ENCODE measurements at places on chromosomes 16 and 17.

GRCh38 chr17:19987897-19988296 lies 10.3 kb upstream of the AKAP10 start:
- no peak for DNase-seq

GRCh38 chr17:17841601-17842025 lies 4.8 kb upstream of the SREBF1 start:
- DNase-seq: peak; percentile 34

DNA sequence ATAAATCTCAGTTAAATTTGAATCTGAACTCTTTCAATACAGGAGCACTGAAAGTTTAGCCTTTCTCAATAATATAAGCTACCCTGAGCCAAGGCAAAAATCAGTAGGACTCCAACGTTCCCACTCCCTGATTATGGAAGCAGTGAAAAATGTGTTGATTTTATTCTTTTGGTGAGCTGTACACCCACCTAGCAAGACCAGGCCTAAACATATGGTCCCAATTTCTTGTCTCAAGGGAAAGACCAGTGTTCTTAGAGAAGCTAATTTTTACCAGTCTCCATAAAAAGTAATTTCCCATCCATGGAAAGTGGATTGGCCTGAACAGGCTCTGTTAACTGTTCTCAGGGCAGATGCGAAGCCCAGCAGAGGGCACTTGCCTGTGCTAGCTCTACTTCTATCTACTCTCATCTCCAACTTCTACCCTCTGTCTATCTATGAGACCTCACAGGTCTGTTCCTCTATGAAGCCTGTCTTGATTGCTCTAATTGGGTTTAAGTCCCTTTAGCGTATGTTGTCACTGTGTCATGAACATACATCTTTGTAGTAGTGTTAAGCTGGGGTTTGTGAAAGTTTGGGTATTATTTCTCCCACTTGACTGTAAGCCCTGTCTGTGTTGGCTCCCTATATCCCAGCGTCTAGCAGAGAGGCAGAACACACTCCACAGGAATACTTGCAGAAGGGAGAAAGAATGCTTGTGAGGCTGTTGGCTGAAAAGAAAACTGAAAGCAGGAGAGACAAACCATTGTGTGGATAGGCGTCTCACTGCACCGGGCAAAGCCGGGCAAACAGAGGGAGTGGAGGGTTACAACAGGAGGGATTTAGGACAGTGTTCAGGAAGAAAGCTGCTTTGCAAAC lies 167.1 kb upstream of the MAF start:
- DNase-seq: peak; percentile 70

DNA sequence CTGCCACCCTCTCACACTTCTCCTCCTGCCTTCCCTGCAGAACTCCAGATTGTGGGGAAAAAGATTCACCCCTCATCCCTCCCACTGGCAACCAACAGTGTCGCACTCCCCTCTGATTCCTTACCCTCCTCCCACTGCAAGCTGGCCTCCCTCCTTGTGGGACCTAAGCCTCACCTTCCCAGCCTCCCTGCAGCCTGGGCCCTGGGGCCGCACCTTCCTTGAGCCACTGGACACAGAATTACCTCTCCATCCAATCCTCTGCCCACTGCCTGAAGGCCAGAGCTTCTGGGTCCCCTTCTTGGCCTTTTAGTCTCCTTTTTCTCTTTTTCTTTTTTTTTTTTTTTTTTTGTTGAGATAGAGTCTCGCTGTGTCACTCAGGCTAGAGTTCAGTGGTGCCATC lies 33.9 kb downstream of the NGFR start:
- DNase-seq: no peak

DNA sequence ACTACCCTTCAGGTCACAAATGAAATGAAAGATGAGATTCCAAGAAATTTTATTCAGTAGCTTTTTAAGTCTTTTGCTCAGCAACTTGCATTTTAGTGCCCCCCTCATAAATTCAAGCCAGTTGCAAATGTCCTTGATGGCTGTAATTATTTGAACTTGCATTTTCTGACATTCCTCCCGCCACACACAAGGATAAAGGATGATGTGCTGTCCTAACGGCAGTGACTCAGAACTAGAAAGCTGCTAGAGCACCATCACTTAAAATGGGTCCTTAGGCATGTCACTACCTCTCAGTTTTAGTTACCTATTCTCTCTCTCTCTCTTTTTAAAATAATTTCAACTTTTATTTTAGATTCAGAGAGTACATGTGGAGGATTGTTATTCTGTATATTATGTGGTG lies 306.7 kb downstream of the CNTNAP4 start:
- no peak for DNase-seq

DNA sequence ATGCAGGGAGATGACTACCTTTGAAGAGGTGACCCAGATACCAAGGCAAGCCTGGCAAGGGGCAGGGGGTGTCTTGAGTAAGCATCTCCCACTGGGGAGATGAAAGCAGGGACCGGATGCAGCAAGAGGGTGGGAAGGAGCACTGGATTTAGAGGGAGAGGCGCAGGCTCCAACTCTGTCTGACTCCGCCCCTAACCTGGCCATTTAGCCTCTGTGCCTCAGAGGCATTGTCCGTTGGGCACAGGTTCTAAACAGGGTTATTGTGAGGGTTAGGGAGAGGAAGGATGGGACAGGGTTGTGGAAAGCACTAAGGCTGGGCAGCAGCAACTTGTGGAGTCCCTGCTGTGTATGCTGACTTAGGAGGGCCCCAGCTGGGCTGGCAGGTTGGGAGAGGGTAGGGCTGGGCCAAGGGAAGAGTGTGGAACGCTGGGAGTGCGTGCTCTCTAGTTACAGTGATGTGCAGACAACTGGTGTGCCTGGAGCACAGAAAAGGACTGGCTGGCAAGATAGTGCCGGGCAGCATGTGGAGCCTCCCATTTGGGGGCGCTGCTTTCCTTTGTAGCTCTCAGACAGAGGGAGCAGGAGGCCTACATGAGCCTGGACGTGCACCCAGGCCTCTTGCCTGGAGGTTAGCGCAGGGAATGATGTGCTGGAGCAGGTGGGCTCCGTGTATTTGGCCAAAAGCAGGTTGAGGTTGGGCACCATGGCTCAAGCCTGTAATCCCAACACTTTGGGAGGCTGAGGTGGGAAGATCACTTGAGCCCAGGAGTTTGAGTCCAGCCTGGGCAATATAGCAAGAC lies 26.2 kb downstream of the TBX2 start:
- peak; percentile 39 for DNase-seq

DNA sequence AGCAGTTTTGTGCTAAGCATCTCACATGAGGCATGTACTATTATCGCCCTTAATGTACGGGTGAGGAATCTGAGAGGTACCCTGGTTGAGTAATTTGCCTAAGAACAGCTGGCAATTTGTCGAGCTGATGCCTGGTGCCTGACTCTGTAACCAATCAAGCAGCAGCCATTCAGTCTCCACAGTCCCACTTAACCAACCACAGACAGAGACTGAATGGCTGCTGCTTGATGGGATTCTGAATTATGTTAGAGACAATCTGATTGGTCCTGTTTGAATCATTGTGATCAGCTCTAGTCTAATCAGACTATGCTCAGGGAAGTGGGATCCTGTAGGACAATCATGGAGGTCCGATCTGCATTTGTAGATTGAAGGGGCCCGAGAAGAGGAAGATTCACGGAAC lies 447.0 kb downstream of the SHISA9 start:
- DNase-seq: no peak

DNA sequence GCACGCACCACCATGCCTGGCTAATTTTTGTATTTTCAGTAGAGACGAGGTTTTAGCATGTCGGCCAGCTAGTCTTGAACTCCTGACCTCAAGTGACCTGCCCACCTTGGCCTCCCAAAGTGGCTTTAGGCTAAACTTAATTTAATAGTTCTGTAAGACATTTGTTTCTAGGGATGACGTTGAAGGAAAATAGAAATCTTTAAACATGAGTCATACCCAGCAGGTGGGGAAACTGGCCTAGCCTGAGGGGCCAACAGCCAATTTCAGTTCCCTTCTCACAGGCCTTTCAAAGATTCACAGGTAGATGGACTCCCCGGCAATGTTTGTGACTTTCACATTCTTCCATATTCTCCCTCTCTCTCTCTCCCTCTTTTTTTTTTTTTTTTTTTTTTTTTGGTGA lies 18.1 kb upstream of the ITPRIPL2 start:
- DNase-seq: no peak

DNA sequence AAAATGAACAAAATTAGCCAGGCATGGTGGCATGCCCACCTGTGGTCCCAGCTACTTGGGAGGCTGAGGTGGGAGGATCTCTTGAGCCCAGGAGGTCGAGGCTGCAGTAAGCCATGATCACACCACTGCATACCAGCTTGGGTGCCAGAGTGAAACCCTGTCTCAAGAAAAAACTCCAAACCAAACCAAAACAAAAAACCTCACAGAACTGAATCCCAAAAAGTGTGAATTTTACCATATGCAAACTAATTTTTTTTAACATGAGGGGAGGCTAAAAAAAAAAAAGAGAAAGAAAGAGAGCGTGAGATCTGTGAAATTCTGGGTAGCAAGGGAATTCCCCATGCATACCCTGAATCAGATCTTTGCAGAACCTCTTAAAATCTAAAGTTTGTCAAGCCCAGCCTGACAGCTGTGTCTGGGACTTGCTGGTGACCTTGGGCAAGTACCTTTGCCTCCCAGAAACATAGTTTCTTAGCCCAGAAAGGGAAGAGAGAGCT lies 17.1 kb upstream of the CDH1 start:
- DNase-seq: no peak

- DNase-seq: no peak
These were observed 13.6 kb upstream of the PYY start for GRCh38 chr17:43967251-43967875.

GRCh38 chr16:14358697-14359305 lies 271.3 kb downstream of the PARN start:
- no peak for DNase-seq

GRCh38 chr16:8819411-8820034 lies 21.9 kb downstream of the PMM2 start:
- DNase-seq: no peak

DNA sequence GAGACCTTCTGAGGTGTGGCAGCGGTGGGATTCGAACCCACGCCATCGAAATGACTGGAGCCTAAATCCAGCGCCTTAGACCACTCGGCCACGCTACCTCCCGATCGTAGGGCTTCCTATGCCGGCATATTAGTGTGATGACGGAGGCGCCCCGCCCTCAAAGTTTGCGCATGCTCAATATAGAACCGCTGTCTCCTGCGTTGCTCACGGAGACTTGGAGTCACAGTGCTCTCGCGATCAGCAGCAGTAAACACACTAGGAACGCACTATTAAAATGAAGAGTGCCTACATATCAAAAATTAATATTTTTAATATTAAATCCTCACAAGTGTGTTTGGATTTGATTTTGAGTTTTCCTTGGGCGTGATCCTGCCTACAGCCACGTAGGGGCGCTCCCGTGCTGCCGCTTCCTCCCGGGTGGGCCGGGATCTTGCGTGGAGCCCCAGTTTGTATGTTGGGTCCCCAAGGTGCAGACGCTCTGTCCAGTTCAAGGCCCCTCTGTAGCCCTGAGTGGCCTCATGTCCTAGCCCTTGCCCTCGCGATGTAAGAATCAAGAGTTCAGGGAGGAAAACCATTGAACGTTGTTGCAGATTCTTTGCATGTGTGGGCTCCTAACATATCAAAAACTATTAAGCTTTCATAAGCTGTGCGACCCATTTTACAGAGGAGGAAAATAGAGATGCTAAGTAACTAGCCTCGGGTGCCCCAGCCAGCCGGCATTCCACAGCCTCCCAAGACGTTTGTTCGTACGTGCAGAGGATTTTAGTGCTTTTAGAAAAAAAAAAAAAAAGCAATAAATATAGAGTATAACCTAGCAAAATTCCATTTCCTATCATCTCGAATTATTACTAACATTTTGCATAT lies 10.2 kb upstream of the EEF2K start:
- peak; percentile 97 for DNase-seq

GRCh38 chr16:5642011-5642410 lies 544.4 kb upstream of the EEF2KMT start:
- DNase-seq: no peak

DNA sequence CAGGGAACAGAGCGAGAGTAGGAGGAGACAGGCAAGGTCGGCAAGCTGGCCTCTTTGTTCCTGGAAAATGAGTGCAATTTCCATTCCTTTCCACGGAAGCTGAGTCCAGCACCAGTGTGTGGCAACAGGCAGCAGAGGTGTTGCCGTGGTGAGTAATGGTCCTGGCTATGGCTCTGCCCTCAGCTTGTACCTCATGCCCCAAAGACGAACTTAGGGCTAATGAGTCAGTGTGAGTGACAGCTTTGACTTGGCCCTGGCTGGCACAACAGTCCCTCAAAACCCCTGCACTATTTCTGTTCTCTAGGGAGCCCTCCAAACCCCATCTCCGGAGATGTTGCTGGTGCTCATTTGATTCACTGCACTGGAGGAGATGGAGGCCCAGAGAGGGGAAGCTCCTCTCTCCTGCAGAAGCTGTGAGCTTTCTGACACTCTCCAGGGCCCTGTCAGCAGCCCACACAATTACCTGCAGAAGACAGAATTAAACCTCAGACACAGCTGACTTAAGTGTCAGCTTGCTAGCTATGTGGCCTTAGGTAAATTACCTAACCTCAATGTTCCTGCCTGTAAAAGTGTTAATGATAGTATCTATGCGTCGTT lies 129.9 kb downstream of the TMEM132E start:
- DNase-seq: no peak

DNA sequence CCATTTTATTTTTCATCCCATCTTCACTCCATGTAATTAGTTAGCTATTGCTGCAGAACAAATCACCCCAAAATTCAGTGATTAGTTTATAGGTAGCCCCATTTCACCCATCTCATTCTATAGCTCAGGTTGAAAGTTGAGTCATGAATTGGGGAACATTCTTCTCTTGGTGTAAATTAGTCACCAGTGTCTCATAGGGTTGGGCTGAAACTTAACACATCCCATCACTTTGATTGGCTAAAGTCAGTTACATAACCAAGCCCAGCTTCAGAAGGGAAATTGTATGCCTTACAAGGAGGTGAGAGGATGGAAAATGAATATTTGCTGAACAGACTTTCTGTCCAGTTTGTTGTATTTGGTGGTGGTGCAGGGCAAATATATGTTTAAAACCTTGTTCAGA lies 477.5 kb downstream of the WWOX start:
- DNase-seq: no peak
